NCI-H2081 (cell line): ENCODE measurements at places on chromosomes 1 and 21.

DNA sequence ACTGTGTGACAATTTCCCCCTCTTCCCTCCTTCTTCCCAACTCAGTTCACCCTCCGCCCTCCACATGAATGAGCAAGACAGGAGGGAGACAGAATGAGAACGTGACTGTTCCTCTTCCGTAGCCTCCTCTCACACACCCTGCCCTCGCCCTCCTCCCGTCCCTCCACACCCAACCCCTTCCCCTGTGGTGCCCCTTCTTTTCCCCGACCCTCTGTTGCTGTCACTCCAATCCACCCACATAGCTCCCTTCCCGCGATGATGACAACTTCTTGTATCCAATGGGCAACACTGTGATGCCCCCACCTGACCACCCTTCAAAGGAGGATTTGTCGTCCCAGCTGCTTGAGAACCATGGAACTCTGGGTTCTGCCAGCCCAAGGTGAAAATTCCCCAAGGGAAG, 41.4 kb upstream of the COX20 start:
- DNase-seq = no peak

DNA sequence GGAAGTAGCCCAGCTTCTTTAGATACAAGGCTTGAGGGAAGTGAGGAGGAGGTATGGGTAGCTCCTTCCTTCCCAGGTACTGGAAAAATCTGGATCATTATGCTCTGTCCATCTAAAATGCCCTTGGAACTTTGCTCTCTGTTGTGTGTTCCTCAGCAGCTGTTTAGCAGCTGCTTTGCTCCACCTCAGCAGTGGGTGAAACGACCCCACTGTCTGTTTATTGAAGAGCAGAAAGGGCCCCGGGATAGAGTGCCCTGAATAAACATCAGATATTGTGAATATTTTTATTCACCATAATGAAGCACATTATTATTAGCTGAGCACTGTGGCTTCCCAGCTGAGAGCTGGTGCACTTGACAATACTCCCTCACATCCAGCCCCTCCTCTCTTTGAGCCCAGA, 237.9 kb downstream of the PBX1 start:
- DNase-seq = no peak

DNA sequence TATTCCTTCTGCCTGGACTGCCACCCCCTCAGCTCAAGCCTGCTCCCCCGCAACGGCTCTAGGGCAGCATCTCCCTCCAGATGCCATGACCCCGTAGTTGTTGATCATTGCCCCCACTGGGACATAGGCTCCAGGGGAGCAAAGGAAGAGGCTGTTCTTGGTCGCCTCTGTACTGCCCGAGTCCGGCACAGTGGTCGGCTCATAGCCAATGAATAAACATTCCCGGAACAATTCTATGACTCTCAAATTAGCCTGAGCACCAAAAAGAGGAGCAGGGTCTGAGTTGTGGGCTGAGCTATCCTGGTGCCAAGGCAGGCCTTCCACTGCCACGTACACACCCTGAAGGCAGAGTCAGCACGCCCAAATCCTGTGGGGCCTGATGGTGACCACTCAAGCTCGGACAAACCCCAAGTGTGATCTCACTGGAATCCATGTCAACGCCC, 33.1 kb downstream of the CAPZB start:
- DNase-seq = no peak

DNA sequence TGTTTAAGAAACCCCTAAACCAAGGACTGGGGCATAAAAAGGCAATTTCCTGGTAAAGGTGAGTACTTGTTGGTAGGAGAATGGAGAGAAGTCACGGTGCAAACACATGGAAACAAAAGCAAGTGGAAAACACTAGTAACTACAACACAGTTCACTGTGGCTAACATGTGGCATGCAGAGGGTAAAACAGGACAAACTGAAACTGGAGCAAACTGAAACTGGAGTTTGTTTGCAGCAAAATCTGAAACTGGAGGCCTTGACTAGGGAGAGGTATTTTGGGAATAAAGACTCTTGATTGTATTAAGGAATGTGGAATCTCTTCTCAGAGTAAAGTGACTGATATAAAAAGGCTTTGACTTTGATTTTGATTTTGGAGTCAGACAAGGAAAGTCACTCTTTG, 376.3 kb upstream of the PRMT6 start:
- DNase-seq = no peak

DNA sequence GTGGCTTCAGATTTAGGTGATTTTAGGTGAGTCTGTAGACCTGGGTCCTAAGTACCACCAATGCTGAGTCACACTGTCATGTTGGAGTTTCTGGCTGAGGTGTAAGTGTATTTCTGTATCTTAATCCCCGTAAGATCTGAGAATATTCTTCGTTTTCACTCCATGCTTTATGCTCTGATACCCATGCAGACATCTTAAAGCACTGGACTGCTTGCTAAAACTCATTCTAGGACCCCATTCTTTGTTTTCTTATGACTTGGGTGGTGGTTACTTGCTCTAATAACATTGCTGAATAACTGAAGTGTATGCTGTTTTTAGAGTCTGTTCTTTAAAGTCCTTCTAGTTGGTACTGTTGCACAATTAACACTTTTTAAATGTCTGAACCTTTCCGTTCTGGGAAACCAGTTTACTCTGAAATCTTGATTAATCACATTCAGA, 36.6 kb downstream of the CDC42 start:
- DNase-seq = no peak

DNA sequence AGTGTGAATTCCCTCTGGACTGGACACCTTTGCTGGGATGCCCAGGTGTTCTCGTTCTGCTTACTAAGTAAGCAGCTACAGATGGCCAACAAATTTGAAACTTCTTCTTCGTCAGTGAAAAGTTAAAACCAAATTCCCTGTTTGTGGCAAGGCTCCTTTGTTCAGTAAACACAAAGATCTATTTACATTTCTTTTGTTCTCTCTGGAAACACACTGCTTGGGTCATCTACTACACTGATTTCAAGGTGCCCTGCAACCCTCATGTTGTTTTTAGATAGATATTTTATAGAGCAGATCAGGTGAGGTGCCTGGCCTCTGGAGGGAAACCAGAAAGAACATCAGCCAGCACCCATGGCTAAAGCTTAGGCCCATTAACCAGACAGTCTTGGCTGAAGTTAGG, 157.2 kb upstream of the UBE2U start:
- no peak for DNase-seq

DNA sequence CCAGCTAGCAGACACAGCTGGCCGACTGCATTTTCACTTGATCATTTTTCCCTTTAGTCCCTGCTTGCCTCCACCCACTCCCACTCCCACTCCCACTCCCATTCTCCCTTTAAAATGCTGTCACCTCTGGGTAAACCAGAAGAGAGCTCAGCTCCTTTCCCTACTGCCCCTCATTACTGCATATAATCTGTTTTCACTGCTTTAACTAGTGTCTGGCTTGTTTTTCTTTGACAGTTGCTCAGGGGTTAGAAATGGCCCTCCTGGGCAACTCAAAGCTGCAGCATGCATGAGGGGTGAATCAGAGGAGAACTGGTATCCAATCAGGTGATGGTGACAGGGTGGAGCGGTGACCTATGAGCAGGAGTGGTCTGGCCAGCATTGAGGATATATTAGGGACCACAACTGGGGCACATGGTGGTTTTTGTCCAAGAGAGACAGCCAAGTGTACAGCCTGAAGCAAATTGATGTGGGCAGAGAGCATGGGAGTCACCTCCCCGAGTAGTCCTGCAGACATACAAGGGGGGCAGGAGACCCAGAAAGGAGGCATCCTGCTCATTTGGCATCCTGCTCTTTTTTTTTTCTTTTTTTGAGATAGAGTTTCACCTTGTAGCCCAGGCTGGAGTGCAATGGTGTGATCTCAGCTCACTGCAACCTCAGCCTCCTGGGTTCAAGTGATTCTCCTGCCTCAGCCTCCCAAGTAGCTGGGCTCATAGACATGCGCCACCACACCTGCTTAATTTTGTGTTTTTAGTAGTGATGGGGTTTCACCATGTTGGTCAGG, 42.6 kb upstream of the SRSF10 start:
- no peak for DNase-seq

DNA sequence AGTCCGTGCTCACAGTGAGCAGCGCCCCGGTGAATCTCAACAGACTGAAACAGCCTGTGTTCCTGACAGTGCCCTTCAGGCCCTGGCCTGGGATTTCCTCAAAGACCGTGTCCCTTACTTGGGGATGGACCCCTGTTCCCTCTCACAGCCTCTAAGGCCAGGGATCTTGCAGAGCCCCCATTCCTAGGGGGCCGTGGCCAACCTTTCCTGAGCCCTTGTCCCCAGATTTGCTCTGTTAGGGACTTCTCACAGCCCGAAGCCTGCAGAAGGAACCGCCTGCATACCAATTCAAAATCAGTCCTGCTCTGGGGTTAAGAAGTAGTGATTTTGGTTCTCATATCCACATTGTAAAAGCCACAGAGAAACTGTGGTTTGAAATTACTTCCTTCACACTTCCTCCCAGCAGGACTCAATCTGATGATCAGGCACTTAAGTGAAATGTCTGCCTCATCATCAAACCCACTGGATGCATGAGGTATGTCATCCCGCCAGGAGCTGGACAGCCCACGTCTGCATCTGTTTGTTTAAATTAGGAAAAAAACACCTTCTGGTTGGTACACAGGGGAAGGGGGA, 14.9 kb downstream of the ABCA4 start:
- no peak for DNase-seq

- DNase-seq = no peak
Observed at GRCh38 chr1:48495166-48495565, 23.2 kb upstream of the SPATA6 start.

DNA sequence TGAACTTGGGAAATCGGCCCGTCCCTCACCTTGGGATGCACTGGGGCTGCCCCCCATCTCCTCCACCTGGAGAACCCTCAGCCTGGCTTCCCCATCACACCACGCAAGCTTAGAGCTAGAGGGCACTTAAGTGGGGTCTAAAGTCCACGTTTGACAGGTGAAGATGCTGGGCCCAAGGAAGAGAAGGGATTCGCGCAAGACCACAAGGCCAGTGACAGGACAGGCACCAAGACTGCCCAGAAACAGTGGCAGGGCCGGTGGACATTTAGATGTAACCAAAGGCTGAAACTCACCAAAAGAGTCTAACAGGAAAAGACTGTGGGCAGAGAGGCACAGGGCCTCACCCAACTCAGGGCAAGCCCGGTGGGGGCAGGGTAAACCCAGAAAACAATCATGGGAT, 130.8 kb upstream of the EDN2 start:
- DNase-seq = no peak

- DNase-seq = no peak
Observed at GRCh38 chr1:179298952-179299351, 5.4 kb downstream of the SOAT1 start.
